Activated CD4-positive, CD25-positive, alpha-beta regulatory T cell treated with anti-CD3 and anti-CD28 coated beads, Interleukin-2, amount 50 U/mL, for 24 hours (primary cell): ENCODE measurements at places on chromosomes 11 and 22.

- ATAC-seq: no peak
Measured at GRCh38 chr11:120792306-120792705, 231.6 kb upstream of the TBCEL start.

DNA sequence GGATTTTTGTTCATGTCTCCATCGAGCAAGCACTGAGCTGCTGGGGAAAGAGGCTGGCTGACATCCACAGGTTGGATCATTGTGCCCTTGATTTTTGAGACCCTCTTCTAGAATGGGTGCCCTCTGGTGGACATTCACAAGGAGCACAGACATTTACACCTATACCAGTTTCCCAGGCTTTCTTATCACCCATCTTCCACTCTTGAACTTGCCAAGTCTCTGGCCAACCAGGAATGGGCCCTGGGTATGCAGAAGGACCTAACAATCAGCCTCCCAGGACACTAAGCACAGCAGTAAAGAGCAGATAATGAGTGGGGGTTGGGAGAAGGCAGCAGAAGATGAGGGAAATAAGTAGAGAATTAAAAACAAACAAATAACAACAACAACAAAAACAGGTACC lies 5.7 kb upstream of the INTS4 start:
- peak; percentile 84 for ATAC-seq

- no peak for ATAC-seq
Measured at GRCh38 chr11:70381350-70381749, 17.0 kb upstream of the CTTN start.

DNA sequence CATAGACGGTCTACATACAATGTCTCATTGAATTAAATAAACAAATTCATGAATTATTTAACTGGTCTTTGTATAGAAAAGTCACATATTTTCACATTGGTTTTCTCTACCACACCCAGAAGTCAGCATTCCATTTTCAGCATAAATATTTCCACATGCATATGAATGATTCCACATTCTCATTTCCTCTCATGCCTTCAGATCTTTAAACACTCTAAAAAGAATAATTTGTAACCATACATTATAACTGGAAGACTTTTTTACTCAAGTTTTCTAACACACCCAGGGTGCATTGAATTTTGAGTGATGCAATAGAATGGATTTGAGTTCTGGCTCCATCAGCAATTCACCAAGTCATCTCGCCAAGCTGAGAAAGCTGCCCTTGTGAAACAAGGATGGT lies 501.8 kb upstream of the TENM4 start:
- ATAC-seq: no peak
